ENCODE measurements at places on chromosomes 5 and 9. TPM values are rescaled to one million over a fixed set of nuclear protein-coding genes. Genes with fewer than 3 reads are reported as not detected.

The CHMP5 gene
- 70.4 TPM for polyA plus RNA-seq

The IL9 gene
- not detected for polyA plus RNA-seq

The C5orf46 gene
- polyA plus RNA-seq: not detected

The CD180 gene
- 0.88 TPM for polyA plus RNA-seq

The PRSS3 gene
- polyA plus RNA-seq: 0.22 TPM

The NRARP gene
- 4.6 TPM for polyA plus RNA-seq

The MSMP gene
- not detected for polyA plus RNA-seq

The TAF1L gene
- not detected for polyA plus RNA-seq

The MYMK gene
- polyA plus RNA-seq: 82.1 TPM

DNA sequence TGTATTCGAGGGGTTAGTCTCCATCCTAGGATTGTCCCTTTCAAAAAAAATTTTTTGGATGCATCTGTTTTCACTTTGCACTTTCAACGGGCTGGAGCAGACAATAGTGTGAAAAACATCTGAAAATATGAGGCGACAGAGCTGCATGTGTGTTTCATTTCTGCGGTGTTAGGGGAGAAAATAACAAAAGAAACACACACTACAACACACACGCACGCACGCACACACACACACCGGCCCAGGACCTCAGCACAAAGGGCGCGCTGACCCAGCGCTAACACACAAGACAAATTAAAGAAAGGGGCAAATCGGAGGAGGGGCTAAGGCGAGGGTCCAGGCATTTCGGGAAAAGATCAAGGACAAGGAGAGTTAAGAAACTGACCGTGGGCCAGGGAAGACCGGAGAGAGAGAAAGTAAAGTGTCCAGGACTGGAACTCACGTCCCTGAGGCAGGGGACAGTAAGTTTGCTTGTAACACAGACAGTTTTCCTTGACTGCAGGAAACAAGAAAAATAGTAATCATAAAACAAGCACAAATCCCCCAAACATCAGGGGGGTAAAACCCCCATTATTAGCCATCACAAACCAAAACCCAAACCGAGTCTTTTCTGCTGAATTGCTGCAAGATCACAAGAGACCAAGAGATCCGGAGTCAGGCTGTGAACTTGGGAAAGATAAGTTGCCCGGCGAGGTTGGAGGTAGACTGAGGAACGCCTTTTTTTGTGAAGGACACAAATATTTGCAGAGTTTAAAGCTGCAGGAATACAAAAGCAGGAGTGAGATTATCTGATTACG, 302.1 kb downstream of the PARP8 start:
- no peak overlapping the region for H3K4me3 ChIP-seq
- peak; percentile 5 for DNase-seq
- H3K27me3 ChIP-seq: peaks cover 71% of the 10 kb centered on the region
- no peak overlapping the region for H3K27ac ChIP-seq
- peaks cover 45% of the 10 kb centered on the region for H3K4me1 ChIP-seq

DNA sequence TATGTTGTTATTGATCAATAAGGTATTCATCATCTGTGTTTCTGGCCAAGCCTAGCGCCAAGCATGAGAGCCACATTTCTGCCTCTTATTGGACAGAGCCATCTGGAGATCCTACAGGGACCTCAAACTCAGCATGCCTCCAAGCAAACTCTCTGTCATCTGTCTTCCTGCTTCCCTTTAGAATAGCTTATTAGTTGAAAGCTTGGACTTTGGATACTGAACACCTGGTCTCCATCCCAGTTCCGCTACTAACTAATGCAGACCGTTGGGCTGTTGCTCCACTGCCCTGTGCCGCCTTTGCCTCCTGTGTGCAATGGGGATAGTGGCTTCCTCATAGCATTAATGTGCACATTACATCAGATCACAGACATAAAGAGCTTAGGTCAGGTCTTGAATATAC, 65.5 kb downstream of the MAP1B start:
- no peak for DNase-seq
- no peaks in the 10 kb centered on the region for H3K27me3 ChIP-seq
- H3K4me3 ChIP-seq: no peak overlapping the region
- H3K36me3 ChIP-seq: peaks cover 5% of the 10 kb centered on the region
- H3K4me1 ChIP-seq: no peaks in the 10 kb centered on the region

GRCh38 chr9:133499132-133499891, 20.4 kb upstream of the SLC2A6 start:
- H3K4me3 ChIP-seq: no peak overlapping the region
- no peaks in the 10 kb centered on the region for H3K36me3 ChIP-seq
- no peak overlapping the region for H3K27ac ChIP-seq
- H3K27me3 ChIP-seq: peaks cover 26% of the 10 kb centered on the region

DNA sequence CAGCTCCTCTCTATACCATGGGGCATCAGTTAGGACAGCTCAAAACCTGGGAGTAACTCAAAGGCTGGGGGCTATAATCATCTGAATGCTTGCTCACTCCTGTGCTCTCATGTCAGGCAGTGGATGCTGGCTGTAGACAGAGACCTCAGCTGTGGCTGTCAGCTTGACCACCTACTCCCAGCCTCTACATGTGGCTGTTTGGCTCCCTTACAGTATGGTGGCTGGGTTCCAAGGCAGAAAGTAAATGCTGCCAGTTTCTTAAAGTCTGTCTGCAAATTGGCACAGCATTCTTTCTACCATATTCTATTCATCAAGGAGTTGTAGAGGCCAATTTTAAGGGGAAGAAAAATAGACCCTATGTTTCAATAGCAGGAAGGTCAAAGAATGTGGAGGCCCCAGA, 66.9 kb downstream of the TMC1 start:
- no peak overlapping the region for H3K4me3 ChIP-seq
- H3K27me3 ChIP-seq: no peaks in the 10 kb centered on the region
- H3K4me1 ChIP-seq: peaks cover 5% of the 10 kb centered on the region
- DNase-seq: peak; percentile 65
- H3K27ac ChIP-seq: no peak overlapping the region
- no peaks in the 10 kb centered on the region for H3K36me3 ChIP-seq

GRCh38 chr9:13567833-13568232, 288.3 kb upstream of the MPDZ start:
- no peaks in the 10 kb centered on the region for H3K36me3 ChIP-seq
- peak overlapping the region; percentile 94 for H3K27ac ChIP-seq
- H3K4me1 ChIP-seq: peaks cover 23% of the 10 kb centered on the region
- peak; percentile 92 for DNase-seq
- H3K27me3 ChIP-seq: no peaks in the 10 kb centered on the region
- no peak overlapping the region for H3K4me3 ChIP-seq

DNA sequence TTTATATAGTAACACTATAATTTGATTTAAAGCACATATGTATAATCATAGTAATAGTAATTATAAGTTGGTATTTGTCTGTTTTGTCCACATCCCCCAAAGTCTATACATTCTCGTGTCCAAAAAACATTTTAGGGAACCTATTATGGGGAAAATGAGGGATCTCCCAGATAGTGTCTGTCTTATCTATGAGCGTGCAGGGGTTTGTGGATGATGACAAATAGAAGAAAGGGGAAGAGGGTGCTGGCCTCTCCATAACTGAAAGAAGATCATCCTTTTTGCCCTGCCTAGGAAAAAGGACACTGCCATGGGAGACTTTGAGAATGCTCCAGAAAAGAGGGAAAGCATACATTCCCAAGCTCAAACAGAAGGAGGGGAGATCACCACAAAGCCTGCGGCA, 45.3 kb downstream of the C5orf22 start:
- no peaks in the 10 kb centered on the region for H3K4me1 ChIP-seq
- no peak overlapping the region for H3K4me3 ChIP-seq
- no peak for DNase-seq
- H3K27ac ChIP-seq: no peak overlapping the region

- peaks cover 6% of the 10 kb centered on the region for H3K4me1 ChIP-seq
- peak; percentile 18 for DNase-seq
- H3K27me3 ChIP-seq: no peaks in the 10 kb centered on the region
- peaks cover 28% of the 10 kb centered on the region for H3K36me3 ChIP-seq
- peak overlapping the region; percentile 93 for H3K27ac ChIP-seq
- peak overlapping the region; percentile 97 for H3K4me3 ChIP-seq
Measured at GRCh38 chr5:131163276-131164119, 1.6 kb downstream of the HINT1 start.

DNA sequence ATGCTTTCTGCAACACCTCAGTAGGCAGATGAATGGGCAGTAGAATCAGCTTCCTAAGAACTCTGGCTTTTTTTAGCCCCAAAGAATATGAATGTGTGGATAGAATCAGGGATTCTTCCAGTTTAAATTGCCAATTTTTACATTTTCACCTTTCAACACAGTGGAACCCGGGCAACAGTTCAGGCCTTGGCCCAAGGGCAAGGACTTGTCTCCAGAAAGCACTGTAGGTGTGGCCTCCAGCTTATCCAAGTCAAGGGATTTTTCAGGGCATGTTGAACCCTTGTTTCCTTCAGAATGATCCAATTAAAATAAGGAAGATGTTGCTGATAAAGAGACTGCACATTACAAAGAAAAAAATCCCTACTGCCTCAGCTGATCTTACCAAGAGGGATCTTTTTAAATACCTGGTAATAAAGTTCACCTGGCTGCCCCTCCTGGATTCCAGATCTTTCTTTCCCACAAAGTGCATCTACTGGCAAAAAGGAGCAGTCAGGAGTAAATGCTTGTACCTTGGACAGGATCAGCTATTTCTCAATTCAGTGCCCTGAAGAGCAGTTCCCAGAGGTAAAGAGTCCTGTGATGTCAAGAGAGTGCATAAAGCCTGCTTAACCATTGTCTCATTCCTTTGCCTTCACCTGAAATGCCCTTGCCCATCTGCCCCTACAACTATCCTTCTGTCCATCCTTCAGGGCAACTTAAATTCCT, 80.1 kb upstream of the PLPP6 start:
- H3K36me3 ChIP-seq: no peaks in the 10 kb centered on the region
- no peak overlapping the region for H3K4me3 ChIP-seq
- H3K27ac ChIP-seq: no peak overlapping the region
- DNase-seq: peak; percentile 30
- no peaks in the 10 kb centered on the region for H3K4me1 ChIP-seq

- no peak overlapping the region for H3K4me3 ChIP-seq
- no peak for DNase-seq
- H3K27ac ChIP-seq: no peak overlapping the region
- H3K36me3 ChIP-seq: no peaks in the 10 kb centered on the region
Measured at GRCh38 chr5:6251565-6252102, 126.7 kb downstream of the MED10 start.

- H3K4me3 ChIP-seq: no peak overlapping the region
- H3K4me1 ChIP-seq: peaks cover 3% of the 10 kb centered on the region
- no peak overlapping the region for H3K27ac ChIP-seq
- no peaks in the 10 kb centered on the region for H3K27me3 ChIP-seq
Measured at GRCh38 chr5:99037668-99038067, 108.9 kb upstream of the CHD1 start.

DNA sequence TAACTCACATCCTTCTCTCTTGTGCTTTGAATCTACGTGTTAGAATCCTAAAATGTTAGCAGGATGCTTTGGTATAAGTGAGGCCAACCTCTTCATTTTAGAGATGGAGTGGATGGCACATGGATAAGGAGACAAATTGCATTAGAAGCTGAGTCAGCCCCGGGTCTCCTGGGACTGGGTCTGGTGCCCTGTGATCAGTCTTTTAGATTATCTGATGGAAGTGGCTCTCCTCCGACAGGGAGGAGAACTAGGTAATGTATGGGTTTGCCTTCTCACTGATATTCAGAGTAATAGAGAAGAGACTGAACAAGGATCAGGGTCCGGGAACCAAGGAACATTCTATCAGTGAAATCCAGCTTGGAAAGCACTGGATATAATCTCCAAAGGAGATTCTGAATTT, 74.9 kb upstream of the TNFSF8 start:
- no peak for DNase-seq
- H3K4me1 ChIP-seq: no peaks in the 10 kb centered on the region
- H3K36me3 ChIP-seq: no peaks in the 10 kb centered on the region
- H3K27me3 ChIP-seq: no peaks in the 10 kb centered on the region

- peak overlapping the region; percentile 82 for H3K27ac ChIP-seq
- peaks cover 16% of the 10 kb centered on the region for H3K4me1 ChIP-seq
- DNase-seq: peak; percentile 94
- H3K36me3 ChIP-seq: peaks cover 2% of the 10 kb centered on the region
- H3K4me3 ChIP-seq: no peak overlapping the region
Measured at GRCh38 chr5:143051244-143052058, 281.3 kb downstream of the ARHGAP26 start.

GRCh38 chr5:147286296-147286695, 51.5 kb downstream of the STK32A start:
- no peak for DNase-seq
- no peak overlapping the region for H3K4me3 ChIP-seq
- no peaks in the 10 kb centered on the region for H3K4me1 ChIP-seq

DNA sequence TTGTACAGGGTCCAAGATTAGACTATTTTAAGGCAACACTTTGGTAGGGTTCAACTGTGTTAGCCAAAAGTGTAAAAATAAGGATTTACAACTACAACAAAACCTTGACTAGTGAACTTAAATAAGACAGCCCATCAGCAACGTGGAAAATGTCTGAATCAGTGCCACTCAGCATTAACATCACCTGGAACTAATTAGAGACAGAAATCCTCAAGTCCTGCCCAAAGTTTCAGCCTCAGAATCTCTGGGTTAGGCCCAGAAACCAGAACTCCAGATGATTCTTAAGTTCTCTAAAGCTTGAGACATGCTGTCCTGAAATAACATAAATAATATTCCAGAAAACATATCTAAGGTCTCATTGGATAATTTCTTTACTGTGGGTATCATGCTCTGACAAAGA, 118.6 kb downstream of the SEMA6A start:
- no peaks in the 10 kb centered on the region for H3K27me3 ChIP-seq
- H3K36me3 ChIP-seq: peaks cover 17% of the 10 kb centered on the region
- peaks cover 4% of the 10 kb centered on the region for H3K4me1 ChIP-seq
- no peak overlapping the region for H3K4me3 ChIP-seq
- DNase-seq: no peak

- H3K27me3 ChIP-seq: no peaks in the 10 kb centered on the region
- H3K36me3 ChIP-seq: no peaks in the 10 kb centered on the region
- H3K4me1 ChIP-seq: no peaks in the 10 kb centered on the region
- no peak for DNase-seq
Measured at GRCh38 chr9:7095058-7095457, 337.3 kb downstream of the KDM4C start.

GRCh38 chr5:124986667-124987066, 240.2 kb upstream of the ZNF608 start:
- no peaks in the 10 kb centered on the region for H3K4me1 ChIP-seq
- H3K4me3 ChIP-seq: no peak overlapping the region
- DNase-seq: no peak
- no peak overlapping the region for H3K27ac ChIP-seq
- H3K36me3 ChIP-seq: no peaks in the 10 kb centered on the region
- no peaks in the 10 kb centered on the region for H3K27me3 ChIP-seq
